Substantia nigra (tissue), 51 donors: ENCODE measurements at places on chromosomes 3 and 15.

- DNase-seq, result no peak
Observed at GRCh38 chr3:116051586-116051985, 393.7 kb downstream of the LSAMP start.

DNA sequence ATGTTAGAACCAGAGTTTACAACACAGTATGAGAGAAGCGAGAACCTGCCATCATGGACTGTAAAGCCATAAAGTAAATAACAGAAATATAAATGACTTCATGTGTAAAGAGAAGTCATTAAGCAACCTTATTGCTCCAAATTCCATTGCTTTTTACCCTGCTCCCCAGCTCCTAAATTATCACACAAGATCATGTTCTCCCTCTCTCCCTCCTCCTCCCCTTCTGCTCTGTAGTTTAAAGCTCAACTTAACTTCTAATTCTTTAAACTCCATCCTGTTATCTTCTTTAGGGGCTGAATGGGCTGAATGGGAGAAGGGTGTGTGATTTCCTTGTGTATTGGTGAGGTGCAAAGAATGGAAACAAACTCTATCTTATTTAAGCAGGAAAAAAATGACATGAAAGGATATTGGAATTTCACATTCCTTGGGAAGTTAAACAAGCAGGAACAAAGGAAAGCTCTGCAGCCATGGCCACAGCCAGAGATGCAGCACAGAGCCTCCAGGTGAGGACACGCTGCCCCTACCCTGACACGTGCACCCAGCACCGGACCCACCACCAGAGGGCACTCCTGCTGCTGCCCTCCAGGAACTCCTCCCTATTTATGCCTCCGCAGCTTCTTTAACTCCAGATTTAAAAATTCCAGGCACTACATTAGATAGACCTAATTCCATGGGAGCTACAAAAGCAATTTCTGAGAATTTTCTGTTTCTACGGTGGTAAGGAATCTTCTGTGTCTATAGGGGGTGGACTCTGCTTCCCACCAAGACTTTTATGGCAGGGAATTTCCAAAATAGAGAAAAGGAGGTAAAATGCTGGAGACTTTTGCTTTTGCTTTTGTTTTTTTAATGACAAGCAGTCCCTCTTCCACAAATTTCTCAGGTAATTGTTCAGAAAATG, 76.9 kb upstream of the ABI3BP start:
- DNase-seq, result peak; percentile 15

DNA sequence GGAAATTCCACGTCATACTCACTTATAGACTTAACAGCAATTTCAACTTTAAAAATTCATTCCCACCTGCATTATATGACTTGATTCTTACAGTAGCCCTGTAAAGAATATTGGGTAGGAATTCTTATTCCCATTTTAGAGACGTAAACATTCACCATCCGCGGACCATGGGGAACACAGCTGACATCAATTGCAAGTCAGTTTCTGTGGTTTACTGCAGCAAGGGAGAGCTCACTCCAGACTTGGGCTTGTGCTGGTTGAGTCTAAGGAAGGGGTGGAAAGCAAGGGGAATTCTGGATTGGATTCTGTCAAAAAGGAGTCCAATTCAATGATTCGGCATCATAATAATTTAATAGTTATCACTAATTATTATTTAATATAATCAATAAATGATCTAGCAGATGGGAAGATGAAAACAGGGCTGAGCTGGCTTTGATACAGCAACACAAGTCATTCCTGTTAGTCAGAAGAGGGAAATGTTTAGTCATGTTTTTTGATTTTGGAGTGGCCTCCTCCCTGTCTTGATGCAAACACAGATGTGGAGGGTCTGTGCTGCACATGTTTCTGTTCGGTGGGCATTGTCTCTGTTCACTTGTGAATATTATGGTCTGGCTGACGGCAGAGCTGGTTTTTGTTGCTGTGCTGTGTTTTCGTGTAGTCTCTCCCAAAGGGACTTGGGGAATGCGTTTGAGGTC, 9.7 kb downstream of the LIPC start:
- DNase-seq, result no peak

GRCh38 chr3:13708871-13709595, 160.1 kb downstream of the FBLN2 start:
- DNase-seq, result no peak

- DNase-seq, result no peak
Observed at GRCh38 chr15:89772932-89773583, 3.1 kb upstream of the MESP2 start.

- DNase-seq, result no peak
Observed at GRCh38 chr3:140927279-140928069, 14.2 kb upstream of the SLC25A36 start.

DNA sequence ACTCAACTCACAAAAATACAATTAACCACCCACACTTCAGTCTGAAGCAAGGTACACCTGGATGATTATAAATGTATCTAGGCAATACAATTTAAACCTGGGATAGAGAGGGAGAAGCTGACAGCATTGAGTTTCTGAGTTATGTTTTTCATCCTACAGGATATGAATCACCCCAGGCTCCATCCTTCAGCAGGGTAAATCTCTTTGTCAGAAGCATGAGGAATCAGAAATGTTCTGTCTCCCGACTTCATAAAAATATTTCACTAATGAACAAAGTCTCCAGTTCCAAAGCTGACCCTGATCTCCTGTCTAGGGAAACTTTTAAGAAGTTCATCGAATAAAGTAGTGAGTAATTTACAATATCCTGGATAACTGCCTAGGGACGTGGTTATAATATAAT, 25.5 kb upstream of the FRMD4B start:
- no peak for DNase-seq

DNA sequence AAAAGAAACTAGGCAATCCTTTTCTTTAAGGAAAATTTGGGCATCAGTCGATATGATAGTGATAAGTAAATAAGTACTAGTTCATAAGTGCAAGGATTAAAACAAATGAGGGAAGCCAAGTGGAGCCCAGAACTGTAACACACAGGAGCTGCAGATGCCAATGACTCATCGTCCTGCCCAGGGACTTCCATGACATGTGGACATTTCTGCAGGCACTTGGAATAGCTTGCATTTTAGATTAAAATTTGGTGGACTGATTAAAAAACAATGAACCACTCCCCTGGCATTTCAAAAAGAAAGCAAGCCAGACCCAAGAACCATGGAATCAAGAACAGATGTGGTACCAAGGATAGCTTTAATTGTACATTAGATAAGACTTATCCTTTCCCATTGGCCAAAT, 2.9 kb downstream of the SAMD7 start:
- no peak for DNase-seq

DNA sequence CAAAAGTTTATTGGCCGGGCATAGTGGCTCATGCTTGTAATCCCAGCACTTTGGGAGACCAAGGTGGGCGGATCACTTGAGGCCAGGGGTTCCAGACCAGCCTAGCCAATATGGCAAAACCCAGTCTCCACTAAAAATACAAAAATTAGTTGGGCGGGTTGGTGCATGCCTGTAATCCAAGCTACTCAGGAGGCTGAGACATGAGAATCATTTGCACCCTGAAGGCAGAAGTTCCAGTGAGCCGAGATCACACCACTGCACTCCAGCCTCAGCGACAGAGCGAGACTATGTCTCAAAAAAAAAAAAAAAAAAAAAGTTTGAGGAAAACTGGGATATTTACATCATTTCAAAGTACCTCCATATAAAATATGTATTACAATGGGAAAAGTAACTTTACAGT, 40.4 kb downstream of the ETFA start:
- DNase-seq, result no peak

DNA sequence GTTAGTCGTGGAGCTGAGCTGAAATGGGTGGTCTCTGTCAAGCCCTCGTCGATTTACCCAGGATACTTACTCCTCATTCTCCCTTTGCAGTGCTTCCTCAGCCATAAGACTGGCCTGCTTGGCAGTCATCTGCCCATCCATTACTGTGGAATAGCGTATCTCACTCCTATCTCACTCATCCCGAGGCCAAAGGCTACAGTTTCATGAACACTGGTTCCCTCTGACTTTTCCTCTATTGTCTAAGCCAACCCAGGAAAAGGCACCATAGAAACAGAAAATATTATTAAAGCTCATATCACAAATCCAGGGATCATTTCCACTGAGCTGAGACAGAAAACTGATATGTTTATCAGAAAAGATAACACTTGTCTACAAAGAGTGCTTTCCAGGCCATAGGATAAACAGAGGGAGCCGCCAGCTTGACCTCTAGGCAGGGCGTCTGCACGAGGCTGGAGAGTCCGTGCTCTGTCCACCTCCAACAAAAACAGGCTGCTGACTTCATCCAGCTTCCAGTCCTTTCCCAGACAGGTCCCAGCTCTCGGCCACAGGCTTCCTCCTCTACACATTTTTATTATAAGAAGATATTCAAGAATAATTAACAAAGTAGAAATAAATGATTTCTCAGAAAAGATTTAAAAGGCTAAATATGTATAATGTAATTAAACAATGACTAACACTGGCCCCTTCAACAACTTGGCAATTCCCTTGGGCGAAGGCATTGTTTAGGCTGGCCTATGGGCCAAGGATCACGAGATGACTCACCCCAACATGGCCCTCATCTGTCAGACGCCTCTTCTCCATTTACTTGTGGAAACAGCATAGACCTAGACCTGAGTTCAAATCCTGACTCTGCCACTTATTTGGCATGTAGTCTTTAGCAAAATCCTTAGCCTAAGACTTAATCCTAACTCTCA, 27.4 kb upstream of the BOC start:
- DNase-seq, result no peak

GRCh38 chr15:92633418-92633817, 22.2 kb downstream of the FAM174B start:
- no peak for DNase-seq

- no peak for DNase-seq
Observed at GRCh38 chr3:117248153-117248552, 538.6 kb downstream of the TUSC7 start.

- no peak for DNase-seq
Observed at GRCh38 chr3:152243301-152243711, 25.4 kb upstream of the MBNL1 start.

- DNase-seq, result no peak
Observed at GRCh38 chr3:172174513-172175253, 135.3 kb downstream of the FNDC3B start.

GRCh38 chr3:38003371-38003816, 12.8 kb downstream of the VILL start:
- DNase-seq, result peak; percentile 45
